ENCODE measurements at places on chromosomes 6 and 20. TPM values are rescaled to one million over a fixed set of nuclear protein-coding genes. Genes with fewer than 3 reads are reported as not detected.

The TTLL9 gene
- polyA plus RNA-seq: 5.0 TPM

DNA sequence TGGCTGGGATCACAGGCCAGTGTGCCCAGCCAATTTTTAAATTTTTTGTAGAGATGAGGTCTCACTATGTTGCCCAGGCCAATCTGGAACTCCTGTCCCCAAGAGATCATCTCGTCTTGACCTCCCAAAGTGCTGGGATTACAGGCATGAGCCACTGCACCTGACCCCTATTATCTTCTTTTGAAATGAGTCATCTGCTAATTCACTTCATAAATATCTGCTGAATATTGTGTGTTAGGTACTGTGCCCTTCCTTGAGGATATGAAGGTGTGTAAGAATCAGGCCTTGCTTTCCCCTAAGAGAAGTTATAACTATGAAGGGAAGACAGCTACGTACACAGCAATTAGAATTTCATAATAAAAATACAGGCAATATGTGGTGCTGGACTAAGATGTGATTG, 8.2 kb downstream of the ATRN start:
- DNase-seq: no peak

The GMPR gene
- polyA plus RNA-seq: 7.0 TPM

The KCNK5 gene
- polyA plus RNA-seq: 22.5 TPM

DNA sequence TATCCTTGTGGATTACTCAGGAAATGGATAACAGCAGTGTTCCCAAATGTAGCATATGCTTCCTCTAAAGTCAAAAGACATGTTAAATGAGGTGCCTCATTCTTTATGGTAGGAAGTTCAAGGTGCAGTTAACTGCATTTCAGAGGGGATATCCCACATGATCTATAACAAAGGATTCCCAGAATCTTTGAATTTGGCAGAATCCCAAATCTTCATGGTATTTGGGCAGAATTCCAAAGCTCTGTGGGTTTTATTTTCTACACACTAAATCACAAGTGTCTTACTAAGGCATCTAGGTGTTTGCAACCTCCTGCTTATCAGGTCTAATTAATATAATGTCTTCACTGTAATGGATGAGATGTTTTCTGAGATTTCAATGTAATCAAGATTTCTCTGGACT, 364.3 kb upstream of the MAN1A1 start:
- DNase-seq: no peak

DNA sequence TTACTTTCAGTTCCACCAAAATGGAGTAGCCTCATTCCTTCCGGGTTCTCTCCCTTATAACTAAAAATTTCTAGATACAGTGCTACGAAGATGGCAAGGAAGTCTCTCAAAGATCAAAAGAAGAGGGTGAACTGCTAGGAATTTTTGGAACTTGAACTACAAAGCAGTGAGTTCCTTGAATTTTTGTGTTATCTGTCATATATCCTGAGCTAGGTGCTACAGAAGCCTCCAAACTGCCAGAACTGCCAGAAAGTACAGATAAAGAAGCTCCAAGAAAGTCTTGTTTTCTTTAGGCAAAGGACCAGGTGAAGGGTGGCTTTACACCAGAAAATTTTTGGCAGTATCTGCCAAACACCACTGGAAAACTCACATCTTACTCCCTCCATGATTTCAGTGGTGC, 218.8 kb upstream of the FLRT3 start:
- DNase-seq: no peak

- DNase-seq: no peak
These were observed 11.0 kb downstream of the ARMC12 start for GRCh38 chr6:35747877-35748276.

- no peak for DNase-seq
These were observed 8.7 kb downstream of the TMEM181 start for GRCh38 chr6:158568549-158568948.

- DNase-seq: peak; percentile 60
These were observed 12.3 kb upstream of the HDDC2 start for GRCh38 chr6:125314009-125314581.

DNA sequence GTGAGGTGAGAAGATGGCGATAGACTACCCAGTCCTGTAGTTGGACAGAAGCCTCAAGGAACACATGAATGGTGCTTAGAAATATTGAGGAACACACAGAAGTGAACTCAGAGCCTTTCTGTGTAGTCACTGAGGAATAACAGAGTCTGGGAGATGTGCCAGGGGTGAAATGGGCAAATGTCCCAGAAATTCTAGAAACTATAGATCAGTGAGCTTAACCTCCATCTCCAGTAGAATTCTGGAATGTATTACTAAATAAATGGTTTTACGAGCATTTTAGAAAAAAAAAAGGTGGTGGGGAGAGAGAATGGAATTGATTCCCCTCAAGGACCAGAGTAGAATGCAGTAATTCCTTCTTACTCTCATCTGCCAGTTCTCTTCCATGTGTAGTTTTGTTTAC, 380.0 kb downstream of the LMBRD1 start:
- DNase-seq: no peak

GRCh38 chr6:154277629-154278017, 79.0 kb downstream of the IPCEF1 start:
- DNase-seq: no peak

DNA sequence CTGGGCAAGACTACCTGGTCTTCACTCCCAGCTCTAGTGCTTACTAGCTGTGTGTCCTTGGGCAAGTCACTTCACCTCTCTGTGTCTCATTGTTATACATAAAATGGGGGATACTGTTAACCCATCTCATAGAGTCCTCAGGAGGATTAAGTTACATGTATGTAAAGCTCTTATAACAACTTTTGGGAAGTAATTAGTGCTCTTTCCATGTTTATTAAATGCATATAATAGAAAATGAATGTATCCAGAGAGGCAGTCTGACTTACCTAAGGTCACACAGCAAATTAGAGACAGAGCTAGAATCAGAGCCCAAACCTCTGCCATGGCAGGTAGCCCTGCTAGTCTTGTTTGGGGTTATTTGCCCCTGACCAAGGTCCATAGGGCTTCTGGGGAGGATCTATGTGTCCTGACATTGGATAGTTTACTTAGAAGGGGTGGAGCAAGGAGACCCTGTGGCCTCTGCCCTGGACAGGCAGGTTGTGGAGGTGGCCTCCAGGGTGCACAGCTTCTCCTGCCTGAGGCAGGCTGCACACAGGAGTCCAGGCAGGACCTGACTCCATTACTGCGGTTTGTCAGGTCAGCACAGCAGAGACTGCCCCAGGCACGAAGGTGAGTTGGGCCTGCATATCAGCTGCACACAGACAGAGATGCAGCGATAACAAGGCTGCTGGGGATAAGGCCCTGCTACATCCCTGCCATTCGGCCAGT, 8.4 kb upstream of the MAPK13 start:
- no peak for DNase-seq

The RIMS4 gene
- 1.8 TPM for polyA plus RNA-seq

DNA sequence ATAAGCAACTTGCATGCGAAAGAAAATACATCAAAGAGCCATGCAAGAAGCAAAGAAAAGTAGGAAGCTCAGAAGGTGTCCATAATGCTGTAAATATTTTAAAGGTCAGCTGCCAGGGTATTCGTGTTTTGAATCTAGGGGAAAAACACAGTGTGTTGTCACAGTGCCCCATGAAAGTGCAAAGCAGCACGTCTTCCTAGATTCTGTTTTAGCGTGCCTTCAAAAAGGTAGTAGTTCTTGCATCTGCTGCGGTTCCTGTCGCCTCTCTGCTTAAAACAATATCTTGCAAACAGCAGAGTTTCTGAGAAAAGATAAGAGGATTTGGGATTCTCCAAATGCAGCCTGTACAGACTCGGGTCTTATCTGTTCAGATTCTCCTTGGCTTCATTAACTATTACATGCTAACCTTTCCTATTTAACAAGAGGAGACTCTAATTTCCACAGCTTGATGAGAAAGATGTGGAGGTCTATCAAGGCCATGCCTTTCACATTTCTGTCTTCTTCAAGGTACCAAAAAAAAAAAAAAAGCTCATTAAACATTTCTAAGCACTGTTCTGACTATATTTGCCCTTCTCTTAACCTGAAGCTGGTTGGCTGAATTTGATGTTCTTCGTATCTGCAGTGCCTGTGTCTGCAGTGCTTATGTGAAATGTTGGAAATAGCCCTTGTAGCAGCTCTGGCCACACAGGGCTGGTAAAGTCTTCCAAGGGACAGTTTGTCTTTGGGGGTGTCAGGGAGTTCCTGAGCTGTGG, 297.5 kb downstream of the ADGB start:
- no peak for DNase-seq

GRCh38 chr20:24863356-24863755, 85.7 kb upstream of the CST7 start:
- no peak for DNase-seq

DNA sequence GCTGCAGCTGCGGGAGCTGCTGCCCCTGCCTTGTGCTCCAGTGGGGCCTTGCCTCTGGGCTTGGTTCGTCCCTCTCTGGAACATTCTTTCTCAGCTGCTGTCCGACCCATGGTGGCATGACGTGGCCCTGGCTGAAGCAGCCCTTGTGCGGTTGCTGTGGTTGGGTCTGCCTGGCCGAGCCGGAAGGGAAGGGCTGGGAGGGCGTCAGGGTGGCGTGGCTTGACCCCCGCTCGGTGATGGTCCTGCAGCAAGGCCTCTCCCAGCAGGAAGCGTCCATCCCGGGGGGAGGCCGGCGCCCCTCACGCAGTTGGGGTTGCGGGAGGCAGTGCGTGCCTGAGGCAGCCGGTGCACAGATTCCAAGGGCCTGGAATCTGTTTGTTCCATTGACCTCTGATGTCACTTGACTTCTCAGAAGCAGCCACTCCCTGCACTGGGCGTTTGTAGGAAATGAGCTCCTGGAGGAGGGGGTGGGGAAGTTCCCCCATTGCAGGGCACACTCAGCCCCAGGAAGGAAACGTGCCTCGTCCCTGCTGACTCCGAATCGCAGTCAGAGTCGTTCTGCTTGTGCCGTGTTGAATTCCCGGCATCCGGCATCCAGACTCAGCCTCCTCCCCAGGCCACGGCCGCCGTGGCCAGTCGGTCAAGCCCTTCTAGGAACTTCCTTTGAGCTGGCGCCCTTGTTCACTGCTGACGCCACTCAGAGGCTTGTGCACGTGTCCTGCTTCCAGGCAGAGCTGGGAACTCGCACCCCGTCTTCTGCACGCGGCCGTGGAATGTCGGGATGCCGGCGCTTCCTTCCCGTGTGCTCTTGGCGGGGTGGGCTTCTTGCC, 9.7 kb upstream of the TNFRSF6B start:
- peak; percentile 86 for DNase-seq

DNA sequence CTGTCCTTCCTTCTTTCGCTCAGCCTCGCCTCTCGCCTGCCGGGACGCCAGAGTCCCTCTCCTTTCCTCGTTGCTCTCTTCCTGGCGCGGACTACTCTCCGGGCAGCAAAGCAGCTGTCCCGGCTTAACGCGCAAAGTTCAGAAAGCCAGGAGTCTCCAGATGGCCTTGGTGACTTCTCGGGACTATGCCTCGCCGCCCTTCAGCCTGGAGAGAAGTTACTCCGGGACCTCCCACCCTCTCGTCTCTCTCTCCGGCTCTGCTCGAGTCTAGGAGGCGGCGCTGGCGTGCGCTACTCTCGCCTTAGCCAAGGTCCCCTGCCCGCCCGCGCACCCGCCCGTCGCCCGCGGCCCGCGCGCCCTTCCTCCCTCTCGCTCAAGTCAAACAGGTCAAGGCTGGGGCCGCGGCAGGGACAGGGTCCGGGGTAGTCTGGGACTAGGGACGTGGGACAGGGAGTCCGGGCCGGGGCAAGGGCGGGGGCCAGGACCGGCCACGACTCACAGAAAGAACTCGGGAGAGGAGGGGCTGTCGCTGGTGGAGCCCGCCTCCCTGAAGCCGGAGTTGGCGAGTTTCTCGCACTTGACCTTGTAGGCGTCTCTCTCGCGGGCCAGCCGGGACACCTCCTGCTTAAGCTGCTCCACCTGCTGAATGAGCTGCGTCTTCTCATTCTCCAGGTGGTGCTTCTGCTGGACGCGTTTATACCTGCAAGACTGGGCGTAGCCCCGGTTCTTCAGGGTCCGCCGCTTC, 1.5 kb downstream of the MAFB start:
- peak; percentile 87 for DNase-seq

The CALHM5 gene
- 5.5 TPM for polyA plus RNA-seq

DNA sequence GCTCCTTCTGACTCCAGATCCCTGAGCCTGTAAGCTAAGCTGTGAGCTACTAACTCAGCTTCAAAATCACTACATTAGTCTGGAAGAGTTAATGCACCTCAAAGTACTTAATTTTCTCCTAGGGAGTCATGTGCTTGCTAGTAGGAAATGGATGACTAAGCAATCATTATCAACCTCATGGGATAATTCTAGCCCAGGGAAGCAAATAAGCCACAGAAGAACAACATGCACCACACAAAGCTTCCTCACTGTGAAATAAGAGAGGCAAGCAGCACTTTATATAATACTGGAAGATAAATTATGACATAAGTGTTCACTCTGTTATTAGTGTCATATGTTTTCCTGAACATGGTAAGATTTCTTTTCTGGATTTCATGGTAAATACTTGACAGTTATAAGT, 57.9 kb upstream of the RCAN2 start:
- no peak for DNase-seq

The HEY2 gene
- polyA plus RNA-seq: 1.5 TPM

GRCh38 chr20:37914672-37915433, 11.9 kb downstream of the VSTM2L start:
- peak; percentile 53 for DNase-seq

DNA sequence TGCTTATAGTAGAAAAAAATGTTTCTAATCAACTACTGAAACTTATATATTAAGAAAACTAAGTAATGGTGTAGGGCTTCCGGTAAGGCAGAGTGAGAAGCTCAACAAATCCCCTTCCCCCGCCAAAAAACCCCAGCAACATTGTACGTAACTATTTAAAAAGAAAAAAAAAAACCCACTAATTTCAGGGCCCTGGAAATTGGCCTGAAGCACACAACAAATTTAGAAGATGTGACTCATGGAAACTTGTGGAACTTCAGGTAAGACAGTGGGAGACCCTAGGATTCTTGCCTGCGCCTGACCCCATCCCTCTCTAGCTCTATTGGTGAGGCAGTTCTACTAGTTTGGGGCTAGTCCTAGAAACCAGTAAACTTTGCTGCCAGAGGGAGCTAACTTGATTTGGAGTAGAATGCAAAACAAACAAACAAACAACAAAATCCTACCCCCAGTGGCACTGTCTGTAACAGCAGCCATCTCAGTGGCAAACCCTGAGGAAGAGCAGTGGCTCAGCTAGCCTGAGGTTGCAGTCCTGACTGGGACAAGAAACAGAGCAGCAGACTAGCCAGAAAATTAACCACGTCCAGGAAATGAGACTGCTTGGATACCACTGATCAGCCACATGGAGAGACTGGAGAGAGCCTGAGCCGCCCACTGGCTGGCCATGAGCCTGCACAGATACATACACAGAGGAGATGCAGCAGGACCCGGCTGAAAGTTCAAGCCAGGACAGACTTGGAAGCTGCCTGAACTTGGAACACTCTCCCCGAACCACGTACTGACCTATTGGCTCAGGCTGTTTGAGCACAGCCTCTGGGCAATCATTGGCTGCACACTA, 135.1 kb downstream of the TBXT start:
- no peak for DNase-seq

DNA sequence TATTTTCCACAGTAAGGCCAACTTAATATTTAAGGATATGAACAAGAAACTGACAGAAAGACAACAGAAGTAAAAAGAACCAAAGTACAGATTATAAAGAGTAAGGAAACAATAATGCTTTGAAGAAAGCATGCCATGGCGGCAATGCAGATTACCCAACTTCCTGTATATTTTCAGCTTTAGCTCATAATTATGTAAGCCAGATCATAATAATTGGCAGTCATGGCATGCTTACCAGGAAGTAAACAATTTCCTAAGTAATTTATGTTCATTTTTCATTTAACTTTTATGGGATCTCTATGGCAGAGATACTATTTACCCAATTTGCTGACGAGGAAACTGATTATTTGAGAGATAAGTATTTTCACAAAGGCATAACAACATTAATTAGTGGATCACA, 988.7 kb downstream of the HACE1 start:
- no peak for DNase-seq
